ENCODE measurements at places on chromosomes 12 and 14.

- no peak for DNase-seq
Observed at GRCh38 chr14:75570797-75571196, 7.6 kb upstream of the FLVCR2 start.

GRCh38 chr12:10101042-10101579 is 2.3 kb upstream of the CLEC1A start:
- DNase-seq: no peak

DNA sequence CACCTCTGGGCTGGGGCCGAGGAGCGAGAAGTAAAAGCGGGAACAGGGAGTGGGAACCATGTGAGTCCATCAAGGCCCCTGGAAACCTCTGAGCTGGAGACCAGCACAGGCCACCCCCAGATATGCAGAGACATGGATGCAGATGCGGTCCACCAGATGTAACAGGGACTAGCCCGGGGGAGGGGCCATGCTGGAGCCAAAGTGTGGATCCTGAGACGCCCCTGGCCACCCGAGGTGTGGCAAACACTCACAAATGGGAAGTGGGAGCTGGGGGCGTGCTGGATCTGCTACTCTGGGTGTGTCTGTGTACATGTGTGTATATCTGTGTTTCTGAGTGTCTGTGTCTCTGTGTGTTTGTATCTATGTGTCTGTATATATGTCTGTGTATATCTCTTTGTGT is 12.8 kb downstream of the MYL2 start:
- no peak for DNase-seq

DNA sequence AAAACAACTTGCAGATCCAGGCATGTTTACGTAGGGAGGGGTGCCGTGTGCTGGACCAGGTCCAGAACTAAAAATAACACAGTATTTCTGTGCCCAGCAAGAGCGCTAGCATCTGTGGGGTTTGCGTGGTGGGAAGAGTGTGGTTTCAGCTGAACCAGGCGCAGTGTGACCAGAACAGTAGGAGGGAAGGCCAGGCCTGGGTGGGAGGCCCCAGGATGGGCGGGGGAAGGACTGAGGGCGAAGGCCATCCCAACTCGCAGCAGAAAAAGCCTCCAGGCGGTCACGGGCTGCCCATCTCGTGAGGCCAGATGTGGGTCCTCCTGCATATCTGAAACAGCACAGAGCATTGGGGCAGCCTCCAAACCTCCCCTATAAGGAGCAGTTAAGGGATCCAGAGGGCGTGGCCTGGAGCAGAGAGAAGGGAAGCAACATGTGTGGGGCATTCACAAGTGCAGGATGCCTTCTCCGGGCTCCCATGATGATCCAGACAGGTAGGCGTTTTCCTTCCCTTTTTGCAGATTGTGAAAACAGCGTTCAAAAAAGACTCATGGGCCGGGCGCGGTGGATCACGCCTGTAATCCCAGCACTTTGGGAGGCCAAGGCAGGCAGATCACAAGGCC is 17.8 kb upstream of the CD9 start:
- DNase-seq: no peak

- no peak for DNase-seq
Observed at GRCh38 chr12:128790221-128790620, 33.5 kb downstream of the SLC15A4 start.

- no peak for DNase-seq
Observed at GRCh38 chr14:102902086-102902485, 20.4 kb upstream of the AMN start.

GRCh38 chr12:57128519-57129247 is 400 bp downstream of the LRP1 start:
- DNase-seq: no peak

DNA sequence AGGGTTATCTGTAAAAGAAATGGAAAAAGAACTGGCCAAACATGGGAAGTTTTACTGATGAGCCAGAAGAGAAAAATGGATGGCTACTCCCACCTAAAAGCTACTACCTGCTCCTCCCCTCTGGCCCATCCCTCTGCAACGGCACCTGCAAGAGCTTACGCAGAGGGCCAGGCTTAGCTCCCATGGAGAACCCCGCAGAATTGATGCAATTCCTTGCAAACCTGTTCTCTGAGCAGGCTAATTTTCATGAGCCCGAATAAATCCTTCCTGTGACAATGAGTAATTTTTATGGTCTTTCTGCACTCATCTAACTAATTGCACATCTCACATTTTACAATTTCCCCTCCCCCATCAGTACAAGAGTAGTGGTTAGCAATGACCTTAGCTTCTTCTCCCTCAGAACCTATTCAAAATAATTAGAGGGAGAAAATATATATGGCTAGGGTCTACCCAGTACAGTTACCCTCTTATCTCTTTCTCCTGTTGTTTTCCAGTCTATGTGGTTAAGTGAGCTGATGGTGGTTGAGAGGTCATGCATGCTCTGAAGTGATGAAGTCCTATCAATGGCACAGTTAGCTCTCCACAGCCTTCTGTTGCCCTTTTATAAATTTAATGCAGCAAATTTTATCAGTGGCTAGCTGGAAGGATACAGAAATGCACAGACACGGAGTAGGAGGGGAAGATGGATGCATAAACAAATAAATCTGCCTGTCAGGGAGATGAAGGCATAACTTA is 67.7 kb upstream of the NTF3 start:
- no peak for DNase-seq

GRCh38 chr12:68760806-68761441 is 14.9 kb downstream of the SLC35E3 start:
- no peak for DNase-seq

GRCh38 chr14:43983721-43984120 is 523.4 kb downstream of the FSCB start:
- DNase-seq: no peak

DNA sequence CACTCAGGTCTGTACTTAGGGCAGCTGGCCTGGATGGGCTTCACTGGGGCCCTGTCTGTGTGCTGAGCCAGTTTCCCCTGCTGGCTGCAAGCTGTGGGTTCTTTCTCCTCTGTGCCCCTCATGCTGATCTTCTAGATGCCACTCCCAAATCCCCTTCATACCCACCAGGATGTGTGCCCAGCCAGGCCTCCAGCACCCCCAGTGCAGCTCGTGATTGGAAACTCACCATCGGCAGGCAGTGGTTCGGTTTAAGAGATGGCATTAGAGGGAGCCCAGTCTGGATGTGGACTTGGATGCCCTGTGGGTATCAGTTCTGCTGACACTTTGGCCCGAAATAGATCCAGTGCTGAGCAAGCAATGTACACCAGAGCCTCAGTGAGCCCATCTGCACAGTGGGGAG is 5.9 kb downstream of the TCL1B start:
- DNase-seq: no peak

GRCh38 chr14:27845241-27845850 is 921.2 kb upstream of the FOXG1 start:
- DNase-seq: no peak
